ENCODE measurements at places on chromosomes 11 and 22.

GRCh38 chr22:28025333-28025732, 106.3 kb upstream of the PITPNB start:
- DNase-seq, result no peak

DNA sequence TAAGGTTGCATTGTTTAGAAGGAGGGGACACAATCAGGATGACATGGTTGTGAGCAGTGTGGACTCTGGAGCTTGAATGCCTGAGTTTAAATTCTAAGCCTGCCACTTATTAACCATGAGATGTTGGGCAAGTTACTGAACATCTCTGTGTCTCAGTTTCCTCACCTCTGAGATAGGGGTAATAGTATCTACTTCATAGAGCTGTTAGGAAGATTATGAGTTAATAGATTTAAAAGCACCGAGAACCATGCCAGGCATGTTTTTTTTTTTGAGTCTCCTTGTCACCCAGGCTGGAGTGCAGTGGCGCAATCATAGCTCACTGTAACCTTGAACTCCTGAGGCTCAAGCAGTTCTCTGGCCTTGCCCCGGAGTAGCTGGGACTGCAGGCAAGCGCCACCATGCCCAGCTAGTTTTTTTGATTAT, 33.3 kb downstream of the ST14 start:
- DNase-seq, result no peak

DNA sequence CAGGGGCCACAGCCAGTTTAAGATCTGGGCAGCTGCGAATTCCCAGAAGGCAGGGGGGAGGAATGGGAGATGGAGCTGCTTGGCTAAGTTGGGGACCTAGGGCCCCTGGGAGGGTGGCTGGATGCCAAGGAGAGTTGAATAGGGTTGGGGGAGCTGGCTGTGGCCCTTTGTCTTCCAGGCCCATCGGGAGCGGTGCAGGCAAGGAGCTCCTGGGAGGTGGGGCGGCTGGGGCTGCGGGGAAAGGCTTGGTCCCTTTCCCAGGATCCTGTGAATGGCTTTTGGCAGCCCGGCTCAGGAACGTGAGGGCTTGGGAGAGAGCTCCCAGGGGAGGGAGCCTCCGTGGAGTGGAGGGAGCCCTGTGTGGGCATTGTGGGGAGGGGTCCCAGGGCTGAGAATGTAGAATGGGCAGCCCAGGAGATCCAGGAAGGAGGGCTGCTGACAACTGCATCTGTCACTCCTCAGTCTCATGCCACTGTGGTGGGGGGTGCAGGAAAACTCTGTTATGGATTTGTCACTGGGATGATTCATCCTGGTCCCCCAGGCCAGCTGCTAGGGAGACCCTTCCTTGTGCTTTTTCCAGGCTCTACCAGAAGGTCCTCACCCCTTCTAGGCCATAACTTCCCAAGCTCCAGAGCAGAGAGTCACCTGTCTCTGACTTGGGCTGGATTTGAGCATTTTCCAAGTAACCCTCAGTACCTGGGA, 6.0 kb downstream of the FREY1 start:
- DNase-seq, result peak; percentile 42

GRCh38 chr11:43944761-43945311, 2.4 kb downstream of the C11orf96 start:
- DNase-seq, result no peak

- no peak for DNase-seq
These were observed 3.1 kb downstream of the HDHD5 start for GRCh38 chr22:17155941-17156340.

DNA sequence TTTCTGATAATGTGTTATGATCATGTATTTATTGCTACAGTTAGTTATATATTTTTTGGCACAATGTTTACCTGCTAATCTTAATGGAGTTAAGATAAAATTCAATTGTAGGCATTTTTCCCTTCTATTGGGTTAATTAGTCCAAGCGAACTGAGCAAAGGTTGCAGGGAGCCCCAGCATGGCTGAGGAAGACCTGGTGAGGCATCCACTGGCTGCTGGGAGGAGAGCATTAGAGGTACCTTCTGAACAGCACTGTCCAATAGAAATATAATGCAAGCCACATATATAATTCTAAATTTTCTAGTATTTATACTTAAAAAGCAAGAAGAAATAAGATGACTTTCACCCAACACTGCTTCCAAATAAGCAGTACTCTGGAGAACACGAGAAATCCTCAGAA, 689 bp upstream of the TMEM126A start:
- DNase-seq, result no peak

DNA sequence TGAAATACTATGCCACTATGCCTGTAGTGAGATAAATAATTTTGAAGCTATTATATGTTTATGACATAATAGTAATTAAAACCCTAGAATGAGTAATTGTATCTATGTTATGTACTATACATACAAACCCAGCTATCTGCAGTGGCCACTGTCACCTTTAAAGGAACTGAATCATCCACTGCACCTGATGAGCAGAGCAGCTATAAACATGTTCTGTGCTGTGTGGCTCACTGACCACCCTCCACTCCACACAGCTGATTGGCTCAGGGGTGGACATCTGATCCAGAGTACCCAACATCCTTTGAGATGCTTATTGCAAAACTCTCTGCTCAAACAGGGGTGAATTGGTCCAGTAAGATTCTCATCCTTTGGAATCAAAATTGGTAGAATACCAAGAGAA, 19.2 kb upstream of the RRAS2 start:
- no peak for DNase-seq

- DNase-seq, result no peak
These were observed 64.8 kb upstream of the NUP160 start for GRCh38 chr11:47912843-47913437.

- DNase-seq, result peak; percentile 46
These were observed 10.4 kb upstream of the GAL start for GRCh38 chr11:68673991-68674390.

- DNase-seq, result no peak
These were observed 843.0 kb downstream of the TBC1D22A start for GRCh38 chr22:47605441-47605840.

DNA sequence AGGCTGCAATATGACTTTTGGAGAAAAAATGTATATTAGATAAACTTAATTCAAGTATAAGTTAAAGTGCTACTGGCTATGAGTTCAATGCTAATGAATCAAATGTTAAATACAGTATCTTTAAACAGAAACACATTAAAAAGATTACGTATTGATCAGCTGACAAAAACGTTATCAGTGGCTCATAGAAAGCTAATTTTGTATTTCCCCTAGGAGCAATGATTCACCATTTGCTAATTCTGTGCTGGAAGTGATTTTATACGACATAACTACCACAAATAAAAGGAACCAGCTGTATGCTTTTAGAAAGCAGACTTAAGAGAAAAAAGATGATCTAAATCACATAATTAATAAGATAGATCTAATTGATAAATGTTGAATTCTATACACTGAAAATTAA, 43.6 kb downstream of the MRE11 start:
- no peak for DNase-seq
